Tibial nerve (tissue), 4 donors: ENCODE measurements at places on chromosomes 2 and 18. TPM values are rescaled to one million over a fixed set of nuclear protein-coding genes. Genes with fewer than 3 reads are reported as not detected.

TGFA gene
- 10.9 TPM for total RNA-seq

FEZ2 gene
- 55.2 TPM for total RNA-seq

CDH19 gene
- total RNA-seq: 191 TPM

- DNase-seq: no peak
Measured at GRCh38 chr2:218444692-218445357, 25.9 kb downstream of the VIL1 start.

GRCh38 chr2:641872-642815 lies 35.1 kb downstream of the TMEM18 start:
- peak; percentile 4 for DNase-seq

DNA sequence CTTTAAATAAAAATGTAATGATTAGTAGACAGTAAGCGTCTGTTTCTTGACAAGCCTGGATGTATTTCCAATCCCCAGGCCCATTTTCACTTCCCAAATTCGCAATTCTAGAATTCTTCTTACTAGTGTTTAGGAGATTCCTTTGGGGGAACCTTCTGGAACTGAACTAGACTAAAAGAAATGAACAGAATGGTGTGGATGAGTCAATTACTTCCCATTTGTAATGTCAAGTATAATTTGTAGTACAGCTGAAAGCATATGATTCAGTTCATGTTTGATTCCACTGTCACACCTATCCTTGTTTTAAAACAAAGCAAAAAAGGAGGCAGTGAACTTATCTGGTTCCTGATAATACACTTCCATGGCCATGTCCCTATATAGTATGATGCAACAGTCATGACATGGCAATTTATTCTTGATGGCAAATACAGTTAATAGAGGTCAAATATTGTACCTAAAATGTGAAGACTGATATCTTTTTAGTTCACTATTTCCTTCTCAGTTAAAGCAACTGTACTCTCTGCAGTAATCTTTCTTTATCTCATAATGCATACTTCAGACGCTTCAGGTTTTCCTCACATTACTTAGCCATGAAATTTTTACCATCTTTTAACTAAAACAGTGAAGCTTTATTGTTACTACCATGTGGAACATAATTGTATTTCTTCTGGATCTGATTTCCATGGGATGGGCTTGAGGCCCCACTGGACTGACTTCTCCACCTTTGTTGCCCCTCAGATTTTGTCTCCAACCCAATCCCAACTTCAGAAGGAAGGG lies 2.0 kb downstream of the IDH1 start:
- DNase-seq: no peak

GALNT5 gene
- total RNA-seq: not detected

GPR39 gene
- 1.8 TPM for total RNA-seq

DNA sequence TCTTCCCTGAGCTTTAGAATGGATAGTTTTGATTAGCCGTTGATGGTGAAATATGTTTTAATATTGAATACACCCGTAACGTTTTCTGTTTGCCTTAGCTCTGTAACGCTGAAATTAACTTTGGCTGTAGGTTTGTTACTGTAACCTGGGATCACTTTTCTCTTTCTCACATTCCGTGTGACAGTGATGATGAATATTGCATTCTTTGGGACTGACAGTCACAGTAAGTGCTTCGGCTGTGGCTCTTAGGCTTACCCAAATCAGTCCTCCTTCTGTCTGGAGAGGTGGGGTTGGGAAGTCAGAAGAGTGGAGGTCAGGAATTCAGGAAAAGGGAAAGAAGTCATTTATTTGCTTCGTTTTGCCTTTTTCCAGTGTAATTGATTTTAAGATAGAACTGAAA lies 18.0 kb downstream of the RMC1 start:
- DNase-seq: no peak

CCNT2 gene
- total RNA-seq: 29.8 TPM

GRCh38 chr2:179186126-179186525 lies 78.5 kb downstream of the SESTD1 start:
- no peak for DNase-seq

IL36RN gene
- not detected for total RNA-seq

DNA sequence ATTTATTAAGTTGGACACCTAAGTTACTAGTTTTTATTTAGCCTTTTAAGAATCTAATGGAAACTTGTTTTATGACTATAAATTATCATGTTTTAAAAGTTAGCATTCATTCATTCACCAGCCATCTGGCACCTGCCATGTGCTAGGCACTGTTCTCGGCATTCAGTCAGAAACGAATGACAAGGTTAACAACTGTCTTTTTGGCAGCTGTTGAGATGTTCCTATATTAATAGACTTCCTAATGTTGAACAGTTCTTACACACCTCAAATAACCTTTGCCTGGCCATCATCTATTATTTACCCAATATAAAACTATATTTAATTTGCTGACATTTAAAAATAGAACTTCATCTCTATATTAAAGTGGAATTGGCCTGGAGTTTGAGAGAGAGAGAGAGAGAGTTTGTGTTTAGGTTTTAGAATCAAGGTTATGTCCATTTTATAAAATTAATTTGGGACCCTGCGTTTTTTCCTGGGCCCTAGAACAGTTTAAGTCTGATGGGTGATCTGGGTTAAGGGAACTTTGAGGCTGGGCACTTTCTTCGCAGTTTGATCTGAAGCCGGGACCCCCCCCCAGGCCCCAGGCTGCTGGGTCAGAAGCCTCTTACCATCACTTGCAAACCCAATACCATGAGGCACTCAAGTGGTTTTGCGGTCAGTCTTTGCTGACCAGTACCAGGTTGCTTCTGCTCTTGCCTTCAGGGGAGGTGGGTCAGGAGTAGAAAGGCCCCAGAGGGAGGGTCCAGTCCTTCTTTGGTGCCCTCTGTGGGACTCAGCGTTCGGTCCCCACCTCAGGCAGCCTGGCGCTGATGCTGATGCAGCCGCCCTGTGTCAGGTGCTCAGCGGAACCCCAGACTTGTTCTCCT lies 48.3 kb upstream of the ASB1 start:
- DNase-seq: no peak

OXER1 gene
- 0.60 TPM for total RNA-seq

MROH2A gene
- total RNA-seq: not detected

GPR45 gene
- total RNA-seq: not detected

- DNase-seq: no peak
Measured at GRCh38 chr2:120344214-120344975, 1.5 kb upstream of the INHBB start.

SERPINB10 gene
- total RNA-seq: 0.22 TPM

- DNase-seq: no peak
Measured at GRCh38 chr2:118058951-118059350, 29.3 kb upstream of the INSIG2 start.

DNA sequence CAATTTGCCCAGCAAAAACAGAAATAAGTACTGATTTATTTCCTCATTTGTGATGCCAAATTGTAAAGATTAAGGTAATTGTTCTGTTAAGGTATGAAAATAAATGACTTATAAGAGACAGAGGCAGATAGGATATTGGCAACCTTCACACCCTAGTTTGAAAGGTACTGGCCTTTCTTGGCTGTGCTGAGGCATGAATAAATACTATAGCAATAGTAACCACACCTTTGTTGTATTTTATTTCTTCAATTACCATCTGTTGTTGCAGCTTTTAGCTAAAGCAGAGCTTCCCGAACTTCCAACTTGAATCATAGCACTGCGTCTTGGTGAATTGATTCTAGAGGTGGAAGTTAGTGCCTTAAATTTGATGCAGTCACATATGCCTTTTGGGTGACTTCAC lies 55.9 kb downstream of the FMNL2 start:
- no peak for DNase-seq

DNA sequence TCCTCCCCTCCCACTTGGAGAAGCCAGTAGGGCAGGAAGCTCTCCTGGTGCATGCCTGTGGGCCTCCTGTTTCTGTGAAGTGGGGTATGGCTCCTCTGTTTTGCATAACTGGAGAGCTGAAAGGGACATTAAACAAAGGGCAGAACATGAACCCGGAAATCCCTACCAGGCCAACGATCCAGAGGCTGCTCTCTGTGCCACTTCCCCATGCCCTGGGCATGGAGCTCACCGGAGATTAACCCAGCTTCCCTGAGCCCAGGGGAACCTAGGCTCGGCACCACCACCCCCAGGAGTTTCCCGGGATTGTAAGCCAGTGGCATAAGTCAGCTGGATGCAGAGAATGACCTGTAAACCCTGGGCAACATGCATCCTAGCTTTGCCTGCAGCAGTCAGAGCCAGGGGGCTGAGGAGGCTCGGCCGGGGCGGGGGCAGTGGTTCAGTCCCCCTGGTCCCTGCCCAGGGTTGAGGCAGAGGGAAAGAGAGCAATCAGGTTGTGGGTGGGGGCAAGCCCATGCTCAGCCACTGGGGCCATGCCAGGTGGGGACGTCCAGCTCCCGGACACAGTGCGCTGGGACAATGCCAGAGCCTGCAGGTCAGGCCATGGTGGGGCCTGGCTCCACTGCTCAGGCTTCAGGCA lies 49.5 kb downstream of the TIMM21 start:
- DNase-seq: no peak

DNA sequence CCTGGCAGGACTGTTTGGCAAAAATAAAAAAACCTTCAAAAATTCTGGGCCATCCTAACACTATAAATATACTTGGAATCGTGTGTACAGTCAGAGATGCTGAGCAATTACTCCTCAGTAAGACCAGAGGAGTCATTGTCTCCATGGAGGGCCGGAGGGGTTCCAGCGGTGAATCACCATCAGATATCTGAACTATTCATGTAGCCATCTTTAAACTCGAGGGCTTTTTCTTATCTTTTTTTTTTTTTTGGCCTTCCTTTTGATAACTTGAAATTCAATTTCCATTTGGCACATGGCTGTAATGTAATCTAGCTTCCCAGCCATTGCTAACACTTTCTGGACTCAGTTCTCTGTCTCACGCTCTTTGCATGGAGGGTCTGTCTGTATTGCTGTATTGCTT lies 7.4 kb upstream of the FHL2 start:
- DNase-seq: no peak

CHRND gene
- not detected for total RNA-seq

DNA sequence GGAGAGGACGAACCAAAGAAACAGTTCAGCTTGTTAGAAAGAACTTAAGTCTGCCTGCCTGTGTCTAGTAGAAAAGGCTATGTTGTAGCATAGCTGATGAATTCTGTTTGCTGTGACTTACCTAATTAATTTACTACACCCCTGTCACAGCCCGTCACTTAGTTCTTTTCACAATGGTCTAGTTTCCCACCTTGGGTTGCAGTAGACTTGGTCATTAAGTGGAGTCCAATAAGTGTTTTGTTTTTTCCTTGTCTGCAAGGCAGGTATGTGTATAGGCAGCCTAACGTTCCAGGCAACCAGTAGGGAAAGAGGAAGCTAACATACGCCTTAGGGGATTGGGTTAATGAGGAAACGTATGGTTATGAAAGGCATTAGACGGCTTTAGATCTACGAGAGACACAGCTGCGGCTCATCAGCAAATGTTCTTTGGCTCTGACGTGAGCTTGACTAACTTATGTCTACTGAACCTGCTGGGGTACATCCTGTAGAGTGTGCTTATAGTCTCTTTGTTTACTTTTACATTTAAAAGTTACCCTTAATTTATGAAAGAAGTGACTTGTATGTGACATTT lies 180.1 kb downstream of the PRPF40A start:
- DNase-seq: no peak

GRCh38 chr2:237294460-237294859 lies 119.5 kb downstream of the COL6A3 start:
- no peak for DNase-seq

ATOH8 gene
- 133 TPM for total RNA-seq

DNA sequence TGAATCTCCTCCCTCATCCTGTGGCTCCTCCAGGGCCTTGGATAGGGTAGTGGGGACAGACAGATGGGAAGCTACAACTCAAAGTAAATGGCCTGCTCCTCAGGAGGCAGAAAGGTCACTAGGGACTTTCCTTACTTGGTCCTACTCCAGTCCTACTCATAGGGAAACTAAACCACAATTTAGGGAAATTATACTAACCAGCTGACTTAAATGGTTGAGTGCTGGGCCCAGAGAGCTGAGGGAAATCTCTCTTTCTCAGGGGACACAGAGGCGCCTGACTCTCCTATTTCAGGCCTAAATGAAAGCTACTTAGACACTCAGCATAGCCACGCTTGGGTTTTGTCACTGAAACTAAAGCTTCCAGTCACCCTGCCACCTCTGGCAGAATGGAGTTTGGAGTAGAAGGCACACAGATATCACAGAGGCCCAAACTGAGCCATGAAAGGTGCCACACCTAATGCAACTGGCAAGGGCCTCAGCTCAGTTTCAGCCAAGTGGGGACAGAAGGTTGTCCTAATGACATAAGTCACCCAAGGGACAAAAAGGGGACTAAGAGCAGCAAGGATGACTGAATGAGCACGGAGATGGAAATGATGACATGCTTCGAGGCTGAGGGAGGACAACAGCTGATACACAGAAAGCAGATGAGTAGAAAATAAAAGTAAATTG lies 24.0 kb downstream of the CERKL start:
- DNase-seq: no peak

- no peak for DNase-seq
Measured at GRCh38 chr18:50558948-50559751, 737 bp upstream of the MAPK4 start.

TSPYL6 gene
- 1.7 TPM for total RNA-seq

DNA sequence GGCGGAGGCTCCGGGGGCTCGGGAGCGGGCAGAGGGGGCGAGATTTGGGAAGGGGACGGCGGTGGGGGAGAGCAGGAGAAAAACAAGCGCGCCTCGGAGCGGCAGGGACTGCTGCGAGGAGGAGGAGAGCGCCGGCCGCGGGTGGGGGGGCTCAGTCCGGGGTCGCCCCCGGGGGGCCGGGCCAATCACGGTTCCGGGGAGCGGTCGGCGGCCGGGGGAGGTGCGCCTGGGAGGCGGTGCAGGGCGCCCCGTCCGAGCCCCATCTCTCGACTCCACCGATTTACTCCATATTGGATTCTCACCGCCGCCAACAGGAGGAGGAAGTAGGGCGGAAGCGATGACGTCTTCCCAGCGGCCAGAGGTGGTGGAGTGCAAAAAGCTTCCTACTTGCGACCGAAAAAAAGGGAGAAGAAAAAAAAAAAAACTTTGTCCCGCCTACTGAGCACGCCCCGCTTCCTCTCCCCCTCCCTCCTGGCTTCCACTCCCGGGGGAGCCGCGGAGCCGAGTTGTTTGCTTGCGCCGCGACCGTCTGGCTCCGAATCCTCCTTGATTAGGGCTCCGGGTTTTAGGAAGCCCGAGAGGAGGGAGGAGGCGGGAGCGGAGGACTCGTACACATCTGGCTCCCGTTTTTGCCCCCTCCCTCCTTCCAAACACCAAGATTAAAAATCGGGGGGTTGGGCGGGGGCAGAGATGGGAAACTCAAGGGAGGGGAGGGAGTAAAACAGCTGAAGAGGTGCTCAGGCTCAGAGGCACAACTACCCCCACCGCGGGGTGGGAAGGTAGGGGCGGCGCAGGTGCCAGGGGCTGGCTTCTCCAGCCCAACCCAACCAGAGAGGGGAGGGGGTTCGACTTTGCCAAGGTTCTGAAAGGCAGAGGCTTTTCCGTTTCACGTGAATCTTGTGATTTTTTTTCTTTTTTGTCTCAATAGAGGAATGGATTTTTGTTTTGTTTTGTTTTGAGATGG lies at the start of gene SPRED2:
Gene SPRED2 (minus strand): TSS at position 373 of the 964 bp plus-strand sequence. CDS start 612 bp downstream, outside the sequence.
- DNase-seq: peak; percentile 95

DNA sequence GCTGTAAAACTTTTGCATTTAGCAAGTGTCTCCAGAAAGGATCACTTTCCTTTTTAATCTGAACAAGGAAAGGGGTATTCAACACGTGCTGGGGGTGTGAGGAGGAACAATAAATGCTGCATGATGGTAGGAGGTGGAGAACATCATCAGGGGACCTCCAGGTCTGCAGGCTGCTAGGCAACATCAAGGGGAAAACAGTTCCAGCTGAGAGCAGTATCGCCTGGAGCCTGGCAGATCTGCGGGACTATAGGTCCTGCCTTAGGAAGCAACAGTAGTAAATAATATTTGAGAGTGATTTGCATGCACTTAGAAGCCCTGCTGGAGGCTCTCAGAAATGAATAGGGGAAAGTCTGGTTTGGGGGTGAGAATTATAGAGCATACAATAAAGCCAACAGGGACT lies 175.6 kb downstream of the SUCLG1 start:
- no peak for DNase-seq

- DNase-seq: no peak
Measured at GRCh38 chr2:62204998-62205496, 9.1 kb downstream of the B3GNT2 start.
